ENCODE measurements at places on chromosomes 11 and 22.

- DNase-seq: no peak
Measured at GRCh38 chr11:103812680-103813079, 223.8 kb upstream of the DDI1 start.

GRCh38 chr11:128450882-128451651 lies 136.3 kb downstream of the ETS1 start:
- no peak for DNase-seq

GRCh38 chr22:44085743-44086270 lies 61.7 kb downstream of the PARVB start:
- DNase-seq: no peak

DNA sequence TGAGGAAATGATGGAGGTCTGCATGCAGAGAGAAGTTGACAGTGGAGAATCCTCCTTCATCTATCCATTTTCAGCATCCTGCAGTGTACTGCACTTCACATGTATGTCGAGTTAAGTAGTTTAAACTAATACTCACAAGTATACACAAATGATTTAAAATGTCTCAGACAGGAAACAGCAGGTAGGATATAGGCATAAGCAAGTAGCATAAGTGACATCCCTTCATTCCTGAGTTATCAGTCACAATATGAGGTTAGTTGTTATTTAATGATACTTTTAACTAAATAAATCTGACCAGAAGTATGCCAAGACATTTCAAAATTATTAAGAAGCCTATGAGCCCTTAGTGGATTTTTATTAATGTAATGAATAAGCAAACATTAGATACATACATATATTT lies 37.4 kb downstream of the MTMR2 start:
- no peak for DNase-seq

GRCh38 chr11:92703449-92703830 lies 266.0 kb upstream of the MTNR1B start:
- no peak for DNase-seq

- no peak for DNase-seq
Measured at GRCh38 chr11:132312701-132313111, 942.3 kb downstream of the NTM start.

Measured in cerebellar nuclear complex (tissue), 1 donor.